GM03348 (cell line): ENCODE measurements at places on chromosomes 2 and 18.
A peak's percentile ranks its signal among the peaks of the same experiment; 100 is the strongest.

GRCh38 chr2:105789745-105790460, 45.2 kb downstream of the NCK2 start:
- DNase-seq = peak; percentile 84

DNA sequence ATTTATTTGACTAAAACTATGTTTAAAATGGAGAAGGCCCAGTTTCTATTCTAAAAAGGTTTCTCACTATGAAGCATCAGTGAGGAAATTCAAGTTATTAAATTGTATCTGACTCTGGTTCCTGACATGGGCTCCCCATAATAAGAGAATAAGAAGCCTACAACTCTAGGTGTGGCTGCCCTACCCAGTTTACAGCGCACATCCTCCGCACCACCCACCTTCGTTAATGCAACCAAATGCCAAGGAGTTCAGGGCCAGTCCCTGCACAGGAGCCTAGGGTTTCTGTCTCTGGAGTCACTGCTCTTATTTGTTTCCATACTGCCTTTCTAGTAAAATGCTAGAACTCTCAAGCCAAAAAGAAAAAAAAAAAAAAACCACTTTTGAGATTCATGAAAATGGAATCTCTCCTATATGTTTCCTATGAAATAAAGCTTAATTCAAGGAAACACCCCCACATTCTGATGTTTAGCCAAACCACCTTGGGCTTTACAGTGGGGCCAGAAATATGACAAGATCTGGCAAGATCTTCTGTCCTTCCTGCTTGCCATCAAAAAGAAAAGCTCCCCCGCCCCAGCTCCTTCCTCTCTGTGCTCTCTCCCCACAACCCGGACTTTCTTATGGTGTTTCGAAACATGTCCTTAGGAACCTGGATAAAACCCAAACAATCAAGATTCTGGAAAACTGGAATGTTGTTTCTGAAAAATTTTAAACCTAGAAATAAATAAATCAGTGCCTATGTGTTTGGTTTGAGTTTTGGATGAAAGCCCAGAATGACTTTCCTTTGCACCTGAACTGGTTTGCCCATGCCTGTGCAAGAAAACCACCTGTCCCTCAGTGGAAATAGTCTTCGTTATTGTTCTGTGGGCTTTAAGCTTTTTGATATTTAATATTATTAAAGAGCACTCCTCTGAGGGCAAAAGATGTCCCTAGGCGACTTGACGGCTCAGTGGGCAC, 136.7 kb downstream of the SP3 start:
- DNase-seq = no peak

DNA sequence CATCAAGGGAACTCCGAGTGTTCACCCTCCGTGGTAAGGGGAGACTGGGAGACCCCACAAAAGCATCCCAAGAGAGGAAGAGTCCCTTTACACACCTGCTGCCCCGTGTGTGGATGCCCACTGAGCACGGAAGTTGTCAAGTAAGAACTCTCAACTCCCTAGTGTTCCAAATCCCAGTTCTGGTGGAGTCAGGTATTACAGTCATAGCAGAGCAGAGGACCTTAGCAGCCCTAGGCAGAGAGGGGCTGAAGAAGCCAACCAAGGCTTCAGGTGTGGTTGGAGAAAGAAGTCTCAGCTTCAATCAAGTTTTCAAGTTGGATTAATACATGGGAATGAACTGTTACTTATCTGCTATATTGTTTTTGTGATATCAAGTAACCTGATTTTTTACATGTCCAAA, 512.5 kb downstream of the RNF144A start:
- peak; percentile 30 for DNase-seq

- no peak for DNase-seq
Observed at GRCh38 chr2:114108824-114109416, 219.0 kb downstream of the ACTR3 start.

GRCh38 chr2:236603361-236604015, 33.9 kb downstream of the ACKR3 start:
- DNase-seq = no peak

DNA sequence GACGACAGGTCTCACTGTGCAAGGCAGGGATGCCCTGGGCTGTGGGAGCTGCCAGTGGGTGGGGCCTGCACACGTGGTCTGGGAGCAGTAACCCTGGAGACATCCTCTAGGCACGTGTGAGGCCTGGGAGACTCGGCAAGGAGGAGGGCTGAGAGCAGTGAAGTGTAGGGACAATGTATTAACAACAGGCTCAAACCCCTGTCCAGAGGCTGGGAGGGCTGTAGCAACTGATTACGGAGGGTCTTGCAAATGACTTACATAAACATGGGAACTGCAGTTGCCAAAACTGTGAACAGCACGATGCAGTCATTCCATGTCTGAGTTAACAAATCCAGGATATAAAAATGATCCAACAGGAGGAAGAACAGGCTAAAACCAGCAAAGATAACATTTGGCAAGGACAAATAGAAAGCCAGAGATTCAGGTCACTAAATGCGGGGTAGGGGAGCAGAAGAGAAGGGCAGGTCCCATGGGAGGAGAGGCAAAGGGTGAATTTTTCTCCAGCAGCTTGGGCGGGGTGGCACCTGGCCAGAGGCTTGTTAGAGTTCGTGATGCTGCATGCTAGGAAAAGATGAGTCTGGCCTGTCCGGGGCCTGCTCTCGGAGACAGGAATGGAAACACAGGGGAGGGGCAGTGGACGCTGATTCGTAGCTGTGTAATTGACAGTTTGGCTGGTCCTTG, 44.9 kb downstream of the CYP27C1 start:
- DNase-seq = peak; percentile 69

DNA sequence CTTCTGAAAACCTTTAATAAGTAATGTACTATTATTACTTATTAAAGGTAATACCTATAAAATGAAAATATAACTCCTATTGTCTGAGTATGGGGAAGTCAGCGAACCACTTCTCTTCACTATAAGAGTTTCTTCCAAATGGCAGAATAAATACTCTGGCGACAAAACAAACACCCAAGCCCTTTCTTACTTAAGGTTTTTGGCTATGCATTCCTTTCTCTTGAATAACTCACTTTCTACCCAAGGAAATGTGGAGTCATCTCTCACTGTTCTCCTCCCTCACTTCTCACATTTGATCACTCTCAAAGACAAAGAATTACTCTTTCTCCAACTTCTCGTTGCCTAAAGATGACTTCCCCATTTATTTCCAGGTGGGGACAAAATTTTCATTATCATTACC, 816.8 kb upstream of the CRIM1 start:
- no peak for DNase-seq

DNA sequence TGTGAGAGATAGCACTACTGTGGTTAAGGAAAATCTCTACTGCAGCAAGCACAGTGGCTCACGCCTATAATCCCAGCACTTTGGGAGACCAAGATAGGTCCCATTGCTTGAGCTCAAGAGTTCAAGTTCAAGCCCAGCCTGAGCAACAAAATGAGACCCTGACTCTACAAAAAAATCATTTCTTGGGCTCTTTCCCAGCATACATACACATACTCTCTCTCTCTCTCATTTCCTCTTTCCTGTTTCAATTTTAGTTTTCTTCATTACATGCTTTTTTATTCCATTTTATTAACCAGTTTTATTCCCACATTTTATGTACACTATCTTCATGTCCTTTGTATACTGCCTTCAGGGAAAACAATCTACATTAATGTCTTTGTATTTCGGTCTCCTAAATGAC, 14.6 kb downstream of the WDR33 start:
- DNase-seq = no peak

GRCh38 chr18:69209761-69210160, 190.9 kb upstream of the DOK6 start:
- DNase-seq = no peak

DNA sequence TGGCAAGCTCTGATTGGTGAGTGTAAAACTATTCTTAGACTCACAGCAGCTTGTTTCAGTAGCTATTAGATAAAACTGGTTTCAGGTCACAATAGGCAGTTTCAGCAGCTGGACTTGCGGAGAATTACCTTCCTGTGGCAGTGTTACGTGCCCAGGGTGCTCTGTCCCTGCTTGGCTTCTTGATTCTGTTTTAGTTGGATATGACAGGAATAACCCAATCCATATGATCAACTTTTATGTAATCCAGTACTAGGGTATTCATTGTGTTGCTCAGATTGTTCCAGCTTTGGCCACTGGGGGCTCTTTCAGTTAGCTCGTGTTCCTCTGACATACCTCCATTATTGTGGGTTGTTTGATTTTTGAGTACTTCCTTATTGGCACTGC, 43.1 kb downstream of the INPP4A start:
- DNase-seq = no peak

- no peak for DNase-seq
Observed at GRCh38 chr18:32974421-32975162, 201.8 kb upstream of the KLHL14 start.

DNA sequence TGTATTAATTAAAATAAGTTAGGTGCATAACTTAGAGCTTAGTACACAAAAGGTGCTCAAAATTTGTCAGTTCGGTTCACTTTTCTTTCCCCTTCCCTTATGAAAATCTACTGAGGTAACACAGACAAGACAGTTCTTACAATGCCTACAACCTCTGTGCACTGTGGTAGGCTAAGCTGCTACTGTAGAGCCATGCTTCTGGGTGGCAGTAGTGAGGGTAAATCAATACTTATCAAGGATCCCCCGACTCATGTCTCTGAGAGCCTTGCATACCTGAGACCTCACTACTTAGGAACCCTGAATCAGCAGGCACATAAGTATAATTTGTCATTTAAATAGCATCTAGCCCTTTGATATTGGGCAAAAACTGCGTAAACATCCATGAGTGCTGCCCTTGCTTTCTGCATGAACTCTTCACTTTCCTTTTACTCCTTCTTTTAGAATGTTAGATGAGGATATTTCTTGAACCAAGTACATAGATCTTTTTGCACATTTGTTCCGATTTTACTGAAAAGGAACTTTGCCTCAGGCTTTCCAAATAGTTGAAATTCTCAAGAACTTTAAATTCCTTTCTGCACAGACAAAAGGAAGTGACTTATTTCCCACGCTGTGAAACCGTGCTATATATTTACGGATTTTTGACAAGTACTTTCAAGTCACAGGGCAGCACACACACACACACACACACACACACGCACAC, 234.4 kb downstream of the TRIB2 start:
- DNase-seq = peak; percentile 17

- peak; percentile 49 for DNase-seq
Observed at GRCh38 chr2:234304950-234305349, 191.9 kb downstream of the ARL4C start.

DNA sequence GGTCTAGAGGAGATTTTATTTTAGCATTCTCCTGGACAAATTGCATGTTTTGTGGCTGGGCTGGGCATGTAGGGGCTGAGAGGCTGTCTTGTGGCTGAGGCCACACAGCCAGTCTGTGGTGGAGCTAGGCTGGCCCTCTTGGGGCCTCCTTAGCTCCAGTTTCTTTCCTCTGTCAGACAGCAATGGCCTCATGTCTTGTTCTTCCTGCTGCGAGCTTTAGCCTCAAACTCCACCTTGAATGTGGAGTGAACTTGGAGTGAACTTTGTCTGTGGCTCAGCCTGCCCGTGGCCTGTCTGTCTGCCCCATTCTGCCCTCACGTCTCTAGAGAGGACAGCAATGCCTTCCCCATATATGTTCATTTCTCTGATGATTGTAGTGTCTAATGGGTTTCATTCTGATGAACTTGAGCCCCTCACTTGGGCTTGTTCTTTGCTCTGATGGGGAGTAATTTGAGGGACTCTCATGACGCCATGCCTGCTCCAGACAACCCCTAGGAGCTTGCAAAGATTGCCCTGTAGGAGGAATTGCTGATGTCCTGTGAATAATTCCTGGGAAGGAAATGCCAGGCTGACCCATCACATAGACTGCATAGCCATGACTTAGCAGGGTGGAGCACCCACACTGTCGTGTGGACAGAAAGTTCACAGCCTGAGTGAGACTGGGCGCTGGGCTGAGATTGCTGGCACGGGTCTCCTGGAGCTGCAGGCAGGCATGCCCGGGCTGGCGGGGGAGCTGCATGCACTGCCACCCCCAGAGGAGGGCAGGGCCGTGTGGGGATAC, 42.6 kb downstream of the ASAP2 start:
- DNase-seq = peak; percentile 67

GRCh38 chr2:152544638-152545037, 172.6 kb downstream of the PRPF40A start:
- no peak for DNase-seq
